ENCODE measurements at places on chromosomes 16 and 17.

GRCh38 chr17:50105811-50106210 lies 10.7 kb downstream of the PDK2 start:
- DNase-seq, result no peak

GRCh38 chr17:44223541-44224071 lies 4.1 kb upstream of the UBTF start:
- no peak for DNase-seq

DNA sequence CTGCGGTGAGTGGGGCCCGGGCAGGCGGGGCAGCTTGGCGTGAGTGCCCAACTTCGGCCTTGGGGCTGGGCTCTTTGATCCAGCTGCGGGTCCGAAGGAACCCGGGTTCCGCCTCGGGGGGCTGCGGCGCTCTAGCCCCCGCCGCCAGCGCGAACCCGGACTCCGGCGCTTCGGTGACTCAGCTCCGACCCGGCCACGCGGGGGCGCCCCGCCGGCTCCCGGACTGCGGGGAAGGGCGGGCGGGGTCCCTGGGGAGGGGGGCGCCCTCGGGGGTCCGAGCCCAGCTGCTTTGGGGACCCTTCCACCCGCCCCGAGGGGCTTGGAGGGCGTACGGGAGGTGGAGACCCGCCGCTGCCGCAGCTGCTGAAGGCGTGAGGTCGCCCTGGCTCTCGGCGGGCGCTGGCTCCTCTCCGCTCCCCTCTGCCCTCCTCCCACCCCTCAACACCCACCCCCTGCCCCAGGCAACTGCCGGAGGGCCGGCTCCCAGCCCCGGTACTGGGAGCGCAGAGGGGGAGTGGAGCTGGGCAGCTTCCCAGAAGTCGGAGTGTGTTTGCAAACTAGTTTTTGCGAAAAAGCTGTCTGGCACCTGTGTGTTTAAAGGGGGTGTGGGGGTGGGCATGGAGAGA lies 516 bp downstream of the CPNE2 start:
- DNase-seq, result peak; percentile 27

GRCh38 chr17:59572301-59572924 lies 7.0 kb downstream of the DHX40 start:
- no peak for DNase-seq

DNA sequence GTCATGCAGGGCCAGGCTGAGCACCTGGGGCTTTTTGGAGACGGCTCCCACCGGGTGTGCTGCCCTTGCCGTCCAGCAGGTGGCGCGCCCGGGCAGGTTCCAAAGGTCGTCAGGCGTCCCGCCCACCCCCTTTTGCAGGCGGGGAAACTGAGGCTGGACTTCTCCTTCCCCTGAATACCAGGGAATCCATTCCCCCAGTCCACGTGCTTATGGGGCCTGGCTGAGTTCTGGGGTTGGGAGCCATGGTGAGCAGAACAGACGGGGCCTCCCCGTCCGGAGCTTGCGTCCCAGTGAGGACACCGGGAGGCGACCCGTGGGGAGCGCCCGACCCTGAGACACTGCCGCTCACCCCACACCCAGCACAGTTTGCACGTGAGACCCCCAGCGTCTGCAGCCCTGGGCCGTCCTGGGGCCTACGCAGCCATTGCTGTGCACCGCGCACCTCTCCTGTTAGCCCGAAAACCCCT lies 51.8 kb upstream of the JPH3 start:
- peak; percentile 40 for DNase-seq

GRCh38 chr17:34667656-34668055 lies 88.3 kb downstream of the TMEM132E start:
- DNase-seq, result no peak

DNA sequence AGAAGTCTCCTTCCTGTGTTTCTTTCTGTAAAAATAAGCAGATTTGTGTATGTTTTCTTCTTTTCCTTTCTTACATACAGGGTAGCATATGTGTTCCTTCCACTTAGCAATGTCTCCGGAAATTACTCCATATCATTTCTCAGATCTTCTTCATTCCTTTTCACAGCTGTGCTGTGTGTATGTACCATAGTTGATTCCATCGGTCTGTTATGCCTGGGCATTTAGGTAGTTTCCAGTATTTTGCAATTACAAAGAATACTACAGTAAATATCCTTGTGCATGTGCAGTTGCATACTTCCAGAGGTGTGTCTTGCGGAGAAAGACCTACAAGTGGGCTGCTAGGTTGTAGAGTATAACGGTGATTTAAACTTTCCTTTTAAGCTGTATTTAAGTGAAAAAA lies 69.8 kb downstream of the CLEC16A start:
- DNase-seq, result no peak

DNA sequence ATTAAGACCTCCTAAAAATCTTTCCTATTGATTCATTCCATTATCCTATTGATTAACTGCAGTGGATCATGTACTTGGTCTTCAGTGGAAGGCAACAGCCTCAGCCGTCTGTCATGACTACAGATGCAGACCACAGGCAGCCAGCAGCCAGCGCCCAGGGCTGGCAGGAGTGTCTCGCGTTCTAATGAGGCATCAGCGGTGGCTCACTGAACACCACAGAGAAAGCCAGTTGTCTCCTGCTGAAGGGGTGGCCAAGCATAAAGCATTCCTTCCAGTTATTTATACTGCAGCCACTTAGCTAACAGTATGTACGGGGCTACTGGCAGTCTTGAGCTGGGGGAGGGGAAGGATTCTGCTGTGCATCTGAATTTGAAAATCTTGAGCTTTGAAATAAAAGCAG lies 214.3 kb downstream of the IRX3 start:
- DNase-seq, result no peak

- DNase-seq, result peak; percentile 85
These were observed 5.5 kb upstream of the RHBDF2 start for GRCh38 chr17:76506408-76507345.

DNA sequence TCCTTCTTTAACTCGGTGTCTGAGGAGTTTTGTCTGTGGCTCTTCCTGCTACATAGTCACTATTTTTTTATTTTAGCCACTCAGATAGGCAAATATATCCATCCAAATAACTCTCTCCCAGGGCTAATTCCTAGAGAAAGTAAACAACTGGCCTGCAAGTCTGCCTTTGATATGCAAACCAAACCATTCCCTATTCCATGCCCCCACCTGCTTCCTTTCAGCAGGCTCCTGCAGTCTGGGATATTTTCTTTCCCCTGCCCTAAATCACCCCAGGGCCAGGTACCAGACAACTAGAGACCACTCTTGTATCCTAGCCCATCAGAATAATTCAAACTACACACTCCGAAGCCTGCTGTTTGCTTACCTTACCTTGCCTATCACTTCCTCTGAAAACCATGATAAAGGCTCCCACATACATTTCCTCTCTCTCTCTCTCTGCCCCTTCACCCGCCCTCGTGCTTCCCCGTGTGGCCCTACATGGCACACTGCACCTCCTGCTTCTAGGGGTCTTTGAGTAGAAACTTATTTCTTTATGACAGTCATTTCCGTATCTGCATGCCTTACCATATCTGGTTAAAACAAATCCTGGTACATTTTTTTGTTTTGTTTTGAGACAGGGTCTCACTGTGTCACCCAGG lies 8.3 kb downstream of the CD300H start:
- no peak for DNase-seq

DNA sequence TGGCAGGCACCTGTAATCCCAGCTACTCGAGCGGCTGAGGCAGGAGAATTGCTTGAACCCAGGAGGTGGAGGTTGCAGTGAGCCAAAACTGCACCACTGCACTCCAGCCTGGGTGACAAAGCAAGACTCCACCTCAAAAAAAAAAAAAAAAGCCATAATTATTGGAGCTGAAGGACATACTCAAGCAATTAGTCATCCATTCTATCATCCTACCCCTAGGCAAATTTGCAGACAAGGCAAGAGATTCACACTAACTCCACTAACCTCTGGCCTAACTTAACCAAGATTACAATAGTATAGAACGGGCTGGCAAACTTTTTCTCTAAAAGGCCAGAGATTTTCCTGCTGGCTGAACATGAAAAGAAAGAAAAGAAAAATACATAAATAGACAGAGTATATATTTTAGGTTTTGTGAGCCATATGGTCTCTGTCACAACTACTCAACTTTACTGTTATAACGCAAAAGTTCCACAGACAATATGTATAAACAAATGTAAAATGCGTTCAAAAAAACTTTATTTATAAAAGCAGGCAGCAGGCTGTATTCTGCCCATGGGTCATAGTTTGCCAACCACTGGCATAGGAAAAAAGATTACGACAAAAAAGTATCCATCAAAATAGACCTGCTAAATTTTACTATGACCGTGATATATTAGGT lies 29.7 kb downstream of the BRIP1 start:
- DNase-seq, result no peak

DNA sequence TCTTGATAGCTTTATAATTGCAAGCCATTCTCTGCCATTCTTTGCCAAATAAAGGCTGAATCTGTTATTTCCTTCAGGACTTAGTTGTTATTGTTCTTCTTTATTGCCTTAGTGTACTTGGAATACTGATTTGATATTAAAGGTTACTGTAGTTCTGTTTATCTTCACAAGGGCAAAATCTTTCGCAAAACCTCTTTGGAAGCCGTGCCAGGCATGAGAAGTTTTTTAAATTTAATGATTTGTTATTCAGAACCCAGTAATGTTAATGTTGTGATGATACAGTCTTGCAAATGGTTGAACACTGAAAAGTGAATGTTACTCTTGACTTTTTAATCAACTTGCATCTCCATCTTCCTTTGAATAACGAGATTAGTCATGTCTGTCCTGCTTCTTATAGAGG lies 1225.2 kb upstream of the GOT2 start:
- DNase-seq, result no peak

DNA sequence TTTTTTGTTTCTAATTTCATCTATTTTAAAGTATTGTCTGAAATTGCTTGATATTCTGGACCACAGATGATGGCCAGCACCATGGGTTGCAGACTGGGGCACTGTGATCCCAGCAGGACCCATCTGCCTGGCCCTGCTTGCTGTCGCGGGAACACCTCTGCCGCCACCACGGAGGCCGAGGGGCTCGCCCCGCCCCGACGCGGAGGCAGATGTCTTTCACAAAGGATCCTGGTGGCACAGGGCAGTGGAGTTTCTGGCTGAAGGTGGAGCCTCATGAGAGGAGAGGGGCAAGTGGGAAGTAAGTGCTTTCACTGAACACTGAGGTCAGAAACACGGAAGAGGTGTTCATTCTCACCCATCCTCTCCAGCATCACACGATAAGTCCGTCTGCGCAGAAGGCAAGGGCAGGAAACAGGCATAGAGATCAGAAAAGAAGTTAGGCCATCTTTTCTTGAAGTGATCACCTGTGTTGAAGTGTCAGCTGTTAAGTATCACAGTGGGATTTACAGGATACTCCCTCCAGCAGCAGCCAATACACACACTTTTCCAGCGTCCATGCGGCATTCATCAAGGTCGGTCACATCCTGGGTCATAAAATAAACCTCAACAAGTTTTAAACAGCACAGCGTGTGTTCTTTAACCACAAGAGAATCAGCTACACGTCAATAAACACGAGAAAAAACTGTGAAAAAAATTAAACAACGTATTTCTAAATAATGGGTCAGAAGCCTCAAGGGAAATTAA lies 194.5 kb downstream of the RPTOR start:
- no peak for DNase-seq

DNA sequence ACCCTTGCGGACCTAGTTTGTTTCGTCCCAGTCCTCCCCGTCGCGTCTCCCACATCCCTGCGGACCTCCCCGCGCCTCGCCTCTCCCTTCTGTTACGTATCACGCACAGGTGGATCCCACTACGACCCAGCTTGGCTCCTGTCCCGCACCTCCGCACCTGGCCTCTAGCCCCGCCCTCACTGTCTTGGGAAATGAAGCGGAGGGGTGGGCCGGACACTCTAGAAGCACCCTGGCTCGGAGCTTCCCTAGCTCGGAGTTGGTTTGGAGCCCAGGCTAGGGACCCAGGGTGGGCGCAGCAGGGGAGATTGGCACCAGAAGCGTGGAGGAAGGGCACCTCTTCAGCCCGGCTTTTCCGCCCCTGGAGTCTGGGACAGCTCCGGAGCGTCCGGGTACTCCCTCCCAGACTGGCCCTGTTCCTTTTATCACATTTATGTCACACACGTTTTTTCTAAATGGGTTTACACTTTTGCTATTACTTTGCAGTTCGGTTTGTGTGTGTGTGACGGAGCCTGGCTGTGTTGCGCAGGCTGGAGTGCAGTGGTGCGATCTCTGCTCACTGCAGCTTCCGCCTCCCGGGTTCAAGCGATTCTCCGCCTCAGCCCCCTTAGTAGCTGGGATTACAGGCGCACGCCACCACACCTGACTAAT lies 1.4 kb upstream of the CEMP1 start:
- peak; percentile 32 for DNase-seq

- peak; percentile 51 for DNase-seq
These were observed 526 bp downstream of the CBFB start for GRCh38 chr16:67029254-67030096.

GRCh38 chr16:58464047-58464915 lies 35.7 kb upstream of the NDRG4 start:
- no peak for DNase-seq

- DNase-seq, result no peak
These were observed 28.0 kb downstream of the LLGL2 start for GRCh38 chr17:75553295-75554110.

DNA sequence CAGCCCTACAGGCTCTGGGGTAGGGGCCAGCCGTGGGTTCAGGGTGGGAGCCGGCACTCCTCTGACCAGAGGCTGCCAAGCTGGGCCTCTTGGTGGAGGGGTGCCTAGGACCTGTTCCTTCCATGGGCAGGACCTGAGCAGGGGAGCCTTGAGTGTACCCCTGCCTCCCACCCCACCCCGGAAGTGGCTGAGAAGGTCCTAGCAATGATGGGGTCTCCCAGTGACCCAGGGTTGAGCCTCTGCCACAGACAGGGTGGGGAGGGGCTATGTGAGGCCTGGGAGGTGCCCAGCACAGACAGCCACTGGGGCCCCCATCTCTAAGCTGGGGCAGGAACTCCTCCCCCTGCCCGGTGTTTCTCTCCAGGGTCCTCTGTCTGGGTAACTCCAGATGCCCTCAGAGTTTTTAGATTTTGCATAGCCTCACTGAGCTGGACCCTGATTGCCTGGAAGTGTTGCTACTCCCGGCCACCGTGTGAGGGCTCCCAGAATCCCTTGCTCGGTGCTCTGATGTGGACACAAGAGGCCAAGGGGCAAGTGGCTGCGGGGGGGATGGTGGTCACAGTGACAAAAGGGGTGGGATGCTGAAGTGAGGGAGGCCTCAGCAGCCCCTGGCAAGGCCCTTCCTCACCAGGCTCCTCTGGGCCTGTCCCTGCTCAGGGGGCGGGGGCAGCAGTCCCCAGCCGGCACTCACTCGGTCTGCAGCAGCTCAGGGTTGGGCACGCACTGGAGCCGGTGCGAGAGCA lies 6.4 kb upstream of the MTSS2 start:
- DNase-seq, result no peak

DNA sequence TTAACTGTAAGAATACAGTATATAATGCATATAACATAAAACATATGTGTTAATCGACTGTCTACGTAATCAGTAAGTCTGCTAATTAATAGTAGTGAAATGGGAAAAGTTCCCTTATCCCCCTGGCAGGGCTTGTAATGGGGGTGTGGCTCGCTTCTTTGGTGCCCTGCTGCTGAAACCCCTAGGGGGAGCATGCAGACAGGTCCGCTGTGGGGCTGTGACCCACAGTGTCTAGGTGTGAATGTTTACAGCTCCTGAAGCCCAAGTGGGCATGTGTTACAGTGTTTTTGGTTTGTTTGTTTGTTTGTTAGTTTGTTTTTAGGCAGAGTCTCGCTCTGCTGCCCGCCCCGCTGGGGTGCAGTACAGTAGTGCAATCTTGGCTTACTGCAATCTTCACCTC lies 495.7 kb downstream of the SHISA9 start:
- DNase-seq, result no peak

All from stimulated activated CD8-positive, alpha-beta memory T cell treated with anti-CD3 and anti-CD28 coated beads, Interleukin-2, amount 100 ng/mL, for 48 hours (primary cell).